GM03348 (cell line): ENCODE measurements at places on chromosomes 16 and 17.
A peak's percentile ranks its signal among the peaks of the same experiment; 100 is the strongest.

DNA sequence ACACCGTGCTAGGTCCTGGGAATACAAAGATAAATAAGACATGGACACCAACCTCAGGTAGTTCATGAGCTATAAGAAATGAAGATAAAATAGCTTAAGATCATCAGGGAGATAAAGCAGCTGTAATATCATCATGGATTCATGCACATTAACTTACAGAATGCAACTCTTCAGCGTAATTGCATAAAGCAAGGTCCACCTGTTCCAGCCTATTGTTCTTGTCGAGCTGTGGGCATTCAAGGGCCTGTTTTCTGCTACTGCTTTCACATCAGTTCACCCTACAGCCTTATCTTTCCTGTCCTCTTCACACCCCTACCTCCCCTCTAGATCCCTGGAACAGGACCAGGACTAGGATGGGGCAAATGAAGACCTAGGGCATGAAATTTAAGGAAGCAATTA is 133.9 kb downstream of the SPACA3 start:
- no peak for DNase-seq

DNA sequence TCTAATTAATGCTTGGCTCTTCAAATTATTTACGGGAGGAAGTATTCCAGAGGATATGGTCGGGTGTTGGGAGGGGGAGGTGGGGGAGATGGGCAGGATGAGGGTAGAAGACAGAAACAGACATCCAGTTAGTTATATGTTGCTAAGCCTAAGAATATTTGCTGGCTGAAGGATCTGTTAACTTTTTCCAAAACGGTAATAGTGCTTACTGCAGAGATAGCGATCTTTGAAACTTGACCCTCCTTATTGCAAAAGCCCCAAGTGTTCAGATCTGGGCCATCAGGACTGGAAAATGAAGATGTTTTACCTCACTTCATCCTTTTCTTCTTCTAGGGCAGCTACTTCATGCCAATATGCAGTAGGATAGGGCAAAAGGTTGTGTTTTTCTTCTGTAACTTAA is 27.0 kb upstream of the MMD start:
- no peak for DNase-seq

GRCh38 chr17:60157487-60158040 is 7.8 kb downstream of the CA4 start:
- no peak for DNase-seq

- DNase-seq: peak; percentile 11
Measured at GRCh38 chr17:2688351-2689342, 22.9 kb downstream of the CLUH start.

DNA sequence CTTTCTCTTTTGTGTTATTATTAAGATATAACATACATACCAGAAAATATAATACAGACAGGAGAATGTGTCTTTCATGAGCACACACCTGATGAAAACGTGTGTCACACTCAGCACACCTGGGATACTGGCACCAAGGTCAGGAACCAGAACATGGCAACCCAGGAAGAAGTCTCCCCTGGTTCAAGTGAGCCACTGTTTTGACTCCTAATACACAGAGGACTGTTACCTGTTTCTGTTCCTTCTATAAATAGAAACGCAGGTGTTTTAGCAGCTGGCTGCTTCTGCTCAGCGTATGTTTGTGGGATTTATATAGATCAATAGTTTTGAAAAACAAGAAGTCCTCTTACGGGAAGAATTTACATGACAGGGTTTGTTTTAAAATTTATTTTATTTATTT is 3.5 kb downstream of the SEC14L1 start:
- no peak for DNase-seq

DNA sequence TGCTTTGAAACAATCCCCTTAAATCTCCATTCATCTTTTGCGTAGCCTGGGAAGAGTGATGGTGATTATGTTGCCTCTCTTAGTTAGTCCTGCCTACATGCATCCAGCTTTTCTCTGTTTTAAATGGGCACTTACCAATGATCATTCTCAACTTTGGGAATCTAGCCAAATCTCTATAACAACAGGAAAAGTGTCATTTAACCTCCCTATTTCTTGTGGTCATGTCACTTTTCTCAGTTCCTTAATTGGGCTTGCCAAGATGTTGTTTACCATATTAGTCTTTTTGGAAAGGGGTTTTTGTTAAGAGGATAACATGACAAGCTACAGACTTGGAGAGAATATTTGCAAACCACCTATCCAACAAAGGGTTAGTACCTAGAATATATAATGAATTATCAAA is 15.6 kb upstream of the CLEC10A start:
- no peak for DNase-seq

DNA sequence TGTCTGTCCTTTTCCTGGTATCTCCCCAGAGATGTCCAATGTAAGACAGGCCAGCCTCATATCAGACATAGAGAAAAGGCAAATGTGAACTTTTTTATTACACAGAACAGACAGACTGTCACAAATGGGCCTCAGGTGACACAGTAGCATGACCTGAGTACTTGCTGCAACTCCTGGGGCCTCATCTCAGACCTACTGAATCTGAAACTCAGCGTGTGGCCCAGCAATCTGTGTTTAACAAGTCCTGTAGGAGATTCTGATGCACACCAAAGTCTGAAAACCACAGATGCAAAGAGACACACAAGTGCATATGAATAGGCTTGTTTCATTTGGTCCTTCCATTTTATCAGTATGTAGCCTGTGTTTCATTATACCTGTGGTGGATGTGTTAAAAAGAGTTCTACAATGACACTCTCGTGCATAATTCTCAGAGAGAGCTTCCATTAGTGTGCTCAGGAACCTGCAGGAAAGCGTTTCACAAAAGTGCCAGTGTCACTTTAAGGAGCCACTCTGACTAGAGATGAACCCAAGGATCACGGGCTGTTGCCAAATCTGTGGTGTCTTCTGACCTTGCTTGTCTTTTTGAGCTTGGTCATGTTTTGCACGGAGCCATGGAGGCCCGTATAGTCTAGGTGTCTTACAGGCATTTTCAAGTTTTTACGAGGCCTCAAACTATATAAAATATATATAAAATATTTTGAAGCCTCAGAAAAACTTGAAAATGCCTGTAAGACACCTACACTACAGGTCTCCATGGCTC is 33.8 kb upstream of the NF1 start:
- DNase-seq: no peak

DNA sequence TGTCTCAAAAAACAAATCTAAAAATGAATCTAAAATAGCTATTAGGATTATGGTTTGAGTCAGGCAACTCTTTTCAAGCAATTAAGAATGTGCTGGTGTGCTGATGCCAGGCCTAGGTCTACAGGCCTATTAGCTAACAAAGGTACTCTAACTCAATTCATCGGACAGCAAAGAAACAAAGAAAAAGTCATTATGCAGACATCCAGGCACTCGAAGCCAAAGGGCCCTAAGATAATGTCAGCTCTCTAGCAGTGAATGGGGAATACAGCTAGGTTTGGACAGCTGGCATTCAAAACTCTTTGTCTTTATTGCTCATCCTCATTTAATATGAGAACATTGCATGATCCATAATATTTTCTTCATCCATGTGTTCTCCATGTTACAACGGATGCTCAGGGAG is 108.5 kb downstream of the TMEM114 start:
- DNase-seq: no peak

GRCh38 chr16:30846649-30847402 is 47.1 kb downstream of the BCL7C start:
- no peak for DNase-seq

GRCh38 chr17:58315281-58315711 is 13.3 kb downstream of the TSPOAP1 start:
- DNase-seq: no peak

DNA sequence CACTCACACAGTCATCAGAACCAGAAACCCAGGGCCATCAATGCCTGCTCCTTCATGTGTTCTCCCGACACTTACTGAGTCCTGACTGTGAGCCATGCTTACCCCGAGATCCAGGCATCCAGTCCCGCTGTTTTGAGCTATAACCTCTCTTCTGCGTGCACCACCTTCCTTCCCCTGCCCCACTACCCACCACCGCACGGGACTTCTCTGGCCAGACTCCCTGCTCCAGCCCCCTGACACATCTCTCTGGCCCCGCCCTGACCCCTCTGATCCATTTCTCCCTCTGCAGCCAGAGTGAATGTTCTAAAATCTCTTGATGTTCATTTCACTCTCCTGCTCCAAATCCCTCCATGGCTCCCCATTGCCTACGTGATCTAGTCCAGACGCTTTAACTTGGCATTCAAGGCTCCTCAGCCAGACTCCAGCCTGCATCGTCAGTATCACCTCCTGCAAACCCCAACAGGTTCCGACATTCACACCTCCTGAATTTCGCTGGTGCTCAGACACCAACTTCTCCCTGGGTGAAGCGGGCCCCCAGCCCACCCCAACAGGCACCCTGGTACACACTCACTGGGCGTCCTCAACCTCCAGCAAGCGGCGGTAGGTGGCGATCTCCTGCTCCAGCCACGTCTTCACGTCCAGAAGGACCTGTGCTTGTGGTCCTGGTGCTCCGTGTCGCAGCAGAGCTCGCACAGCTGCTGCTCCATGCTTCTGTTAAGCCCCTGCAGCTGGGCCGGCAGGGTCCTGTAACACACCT is 3.1 kb upstream of the KRT17 start:
- no peak for DNase-seq

GRCh38 chr17:13306310-13306962 is 288.6 kb upstream of the ELAC2 start:
- peak; percentile 65 for DNase-seq
